Stimulated activated CD4-positive, alpha-beta T cell treated with anti-CD3 and anti-CD28 coated beads, Interleukin-4, amount 100 ng/mL, for 1 hour (primary cell): ENCODE measurements at places on chromosomes 6 and 20.

GRCh38 chr20:46602429-46602828, 48.8 kb downstream of the SLC13A3 start:
- no peak for DNase-seq

DNA sequence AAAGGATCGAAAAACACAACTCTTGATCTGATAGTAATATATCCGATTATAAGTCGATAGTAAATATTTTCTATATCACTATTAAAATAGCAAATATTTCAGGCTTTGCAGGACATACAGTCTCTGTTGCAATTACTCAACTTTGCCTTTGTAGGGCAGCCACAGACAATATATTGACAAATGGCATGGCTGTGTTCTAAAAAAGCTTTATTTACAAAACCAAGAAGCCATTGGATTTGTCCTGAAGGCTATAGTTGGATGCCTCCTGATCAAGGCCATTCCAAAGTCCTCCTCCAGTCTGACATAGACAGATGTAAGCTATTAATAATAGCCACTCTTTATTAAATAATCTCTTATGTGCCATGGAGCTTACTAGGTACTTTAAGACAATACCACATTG, 5.9 kb downstream of the OCSTAMP start:
- DNase-seq: no peak

DNA sequence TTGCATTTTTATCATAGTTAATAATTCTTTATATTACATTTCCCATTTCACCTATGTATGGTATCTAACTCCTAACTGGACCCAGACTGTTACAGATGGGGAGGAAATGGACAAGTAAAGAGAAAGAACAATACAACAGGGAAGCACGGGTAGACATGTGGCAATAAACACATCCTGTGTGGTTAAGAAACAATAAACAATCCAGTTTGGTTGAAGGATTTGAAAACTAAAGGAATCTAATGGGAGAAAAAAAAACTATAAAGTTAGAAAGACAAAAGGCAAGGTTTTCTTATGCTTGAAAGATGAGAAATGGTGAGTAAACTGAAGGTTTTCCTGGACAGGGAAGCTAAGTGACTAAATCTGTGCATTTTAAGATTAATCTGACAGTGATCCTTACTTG, 34.9 kb upstream of the ALDH8A1 start:
- DNase-seq: no peak

GRCh38 chr6:80425089-80425823, 318.8 kb downstream of the BCKDHB start:
- DNase-seq: no peak

DNA sequence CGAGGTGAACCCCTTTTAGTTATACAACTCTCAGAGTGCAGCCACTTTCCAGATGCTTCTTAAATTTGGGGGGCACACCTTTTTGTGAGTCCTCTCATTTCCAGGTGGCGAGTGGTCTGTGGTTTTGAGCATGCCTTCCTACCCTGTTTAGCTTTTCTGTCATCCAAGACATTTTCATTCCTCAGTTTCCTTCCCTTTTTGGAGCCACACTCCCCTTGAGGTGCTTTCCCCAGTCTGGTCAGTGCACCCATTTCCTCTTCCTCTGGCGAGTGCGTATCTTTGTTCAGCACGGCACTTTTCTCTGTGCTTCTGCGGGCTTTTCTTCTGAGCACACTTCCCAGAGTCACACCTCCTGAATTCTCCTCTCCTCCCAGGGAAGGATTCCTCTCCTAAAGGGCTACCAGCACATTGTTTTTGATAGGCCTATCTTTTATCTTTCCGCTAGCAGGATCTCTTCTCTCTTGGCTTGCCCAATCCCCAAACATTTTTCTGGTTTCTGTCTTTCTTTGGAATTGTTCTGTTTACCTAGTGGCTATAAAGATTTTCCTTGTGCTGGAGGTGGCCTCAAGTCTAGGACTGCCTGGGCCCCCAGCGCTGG, 1.4 kb downstream of the PHF20 start:
- DNase-seq: peak; percentile 6

- DNase-seq: no peak
Observed at GRCh38 chr6:167097770-167098169, 25.1 kb upstream of the CCR6 start.

GRCh38 chr20:9514461-9515213, at the start of gene LAMP5:
Gene LAMP5, plus strand, starts transcription at chr20:9514590. Its CDS starts 263 bp downstream, at chr20:9514853.
- DNase-seq: no peak

GRCh38 chr6:159762681-159763293, 942 bp downstream of the ACAT2 start:
- DNase-seq: peak; percentile 18

DNA sequence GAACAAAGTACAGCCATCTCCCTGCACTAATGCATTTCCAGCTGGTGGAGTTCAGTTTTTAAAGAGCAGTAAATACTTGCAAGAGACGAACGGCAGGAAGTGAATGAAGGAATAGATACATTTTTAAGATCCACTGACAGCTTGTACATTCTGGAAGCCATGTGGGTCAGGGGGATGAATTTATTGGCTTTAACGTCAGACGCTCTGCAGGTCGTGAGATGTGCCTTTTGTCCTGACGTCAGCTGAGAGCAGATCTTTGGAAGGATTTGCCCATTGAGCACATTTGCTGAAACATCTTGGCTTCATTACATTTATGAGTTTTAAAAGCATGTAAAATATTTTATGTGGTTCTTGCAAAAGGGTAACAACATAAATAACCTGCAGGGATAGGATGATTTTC, 29.5 kb upstream of the SALL4 start:
- no peak for DNase-seq

DNA sequence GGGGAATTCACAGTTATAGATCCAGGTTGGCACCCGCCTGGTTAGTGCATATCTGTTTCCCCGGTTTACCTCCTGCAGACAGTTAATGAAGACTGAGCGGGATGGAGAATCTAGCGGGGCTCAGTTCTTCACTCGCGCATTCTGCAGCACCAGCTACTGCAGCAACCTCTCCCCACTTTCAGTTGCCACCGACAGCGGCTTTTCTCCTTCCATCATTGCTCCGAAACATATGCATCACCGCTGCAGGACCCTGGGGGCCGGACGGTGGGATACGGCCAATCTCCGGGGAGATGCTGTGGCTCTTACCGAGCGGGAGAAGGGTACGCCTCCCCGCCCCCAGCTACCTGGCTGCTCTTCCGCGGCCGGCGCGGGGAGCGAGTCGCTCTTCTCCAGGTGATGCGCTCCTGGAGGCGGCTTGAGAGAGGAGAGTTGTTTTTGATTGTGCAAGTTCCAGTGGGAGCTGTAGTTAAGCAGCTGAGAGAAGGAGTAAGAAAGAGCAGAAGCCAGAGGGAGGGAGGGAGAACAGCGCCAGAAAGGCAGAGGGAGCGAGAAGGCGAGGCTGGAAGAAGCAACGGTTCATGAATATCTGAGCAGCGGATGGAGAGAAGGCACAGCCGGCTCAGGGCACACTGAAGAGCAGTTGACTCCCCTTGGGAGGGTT, at the start of gene SGK1:
TSS of gene SGK1 (minus strand) at position 642 of the 661 bp plus-strand sequence. CDS start 652 bp downstream, outside the sequence.
- peak; percentile 24 for DNase-seq

DNA sequence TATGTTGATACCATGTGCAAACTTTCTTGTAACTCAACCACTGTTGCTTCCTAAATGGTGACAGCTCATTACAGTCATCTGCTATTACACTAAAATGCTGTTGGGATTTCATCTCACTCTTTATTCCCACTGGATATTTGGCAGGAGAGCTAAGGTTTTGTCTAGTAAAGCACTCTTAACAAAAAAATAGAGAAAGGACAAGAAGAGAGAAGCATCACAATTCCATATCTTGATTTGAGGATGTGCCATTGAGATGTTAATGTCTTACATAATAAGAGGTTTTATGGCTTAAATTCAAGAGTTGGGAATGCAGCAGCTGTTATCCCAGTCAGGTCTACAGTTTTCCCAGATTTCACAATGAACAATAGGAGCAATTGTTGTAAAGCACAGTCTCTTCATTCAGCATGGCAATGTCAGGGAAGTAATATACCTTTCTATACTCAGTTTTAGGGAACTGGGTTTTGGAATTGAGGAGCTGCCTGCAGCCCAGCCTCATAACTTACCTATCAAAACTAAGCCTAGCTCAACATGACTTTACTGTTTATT, 134.9 kb downstream of the ISM1 start:
- no peak for DNase-seq

DNA sequence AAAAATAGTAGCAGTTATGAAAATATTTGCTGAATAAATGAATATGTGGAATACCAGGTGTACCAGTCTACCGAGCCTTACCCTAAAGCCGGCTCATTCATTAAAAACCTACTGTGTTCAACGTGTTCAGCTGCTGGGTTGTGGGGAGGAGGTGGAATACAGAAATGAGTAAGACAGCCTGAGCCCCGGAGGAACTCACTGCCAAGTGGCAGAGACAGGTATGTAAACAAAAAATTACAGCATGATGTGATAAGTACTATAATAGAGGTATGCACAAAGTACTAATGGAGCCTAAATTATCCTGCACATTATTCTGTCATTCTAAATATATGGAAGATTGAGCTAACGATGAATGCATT, 6.8 kb upstream of the ADTRP start:
- DNase-seq: no peak

DNA sequence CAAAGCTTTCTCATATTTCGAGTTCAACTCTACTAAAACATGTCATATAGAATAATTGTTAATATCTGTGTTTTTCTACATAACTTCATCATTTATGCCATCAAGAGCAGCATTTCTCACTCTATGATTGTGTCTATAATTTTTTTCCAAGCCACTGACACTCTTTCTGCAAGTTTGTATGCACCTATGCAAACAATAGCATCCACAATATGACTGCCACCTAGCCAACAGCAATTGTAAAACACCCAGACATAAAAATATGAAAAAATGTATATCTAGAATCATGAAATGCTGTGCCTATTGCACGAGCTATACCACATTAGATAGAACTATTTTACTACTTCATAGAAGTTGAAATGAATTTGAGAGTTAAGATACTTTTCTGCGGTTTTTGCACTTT, 286.5 kb upstream of the MARCKS start:
- no peak for DNase-seq

DNA sequence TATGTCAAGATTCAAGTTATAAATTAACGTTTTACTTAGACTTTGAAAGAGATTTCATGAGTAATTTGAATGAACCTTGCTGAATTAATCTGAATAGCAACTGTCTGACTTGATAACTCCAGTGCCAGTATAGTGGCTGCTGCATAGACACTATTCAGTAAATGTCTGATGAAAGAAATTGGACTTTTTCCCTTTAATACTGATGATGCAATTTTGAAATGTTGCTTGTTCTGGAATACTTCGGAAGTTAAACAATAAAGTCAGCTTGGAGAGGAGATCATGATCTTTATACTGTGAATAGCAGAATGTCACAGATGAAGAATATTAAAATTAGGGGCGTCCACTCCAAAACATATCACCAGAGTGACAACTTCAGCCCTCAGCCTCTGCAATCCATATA, 3.6 kb upstream of the PGBD1 start:
- DNase-seq: no peak

DNA sequence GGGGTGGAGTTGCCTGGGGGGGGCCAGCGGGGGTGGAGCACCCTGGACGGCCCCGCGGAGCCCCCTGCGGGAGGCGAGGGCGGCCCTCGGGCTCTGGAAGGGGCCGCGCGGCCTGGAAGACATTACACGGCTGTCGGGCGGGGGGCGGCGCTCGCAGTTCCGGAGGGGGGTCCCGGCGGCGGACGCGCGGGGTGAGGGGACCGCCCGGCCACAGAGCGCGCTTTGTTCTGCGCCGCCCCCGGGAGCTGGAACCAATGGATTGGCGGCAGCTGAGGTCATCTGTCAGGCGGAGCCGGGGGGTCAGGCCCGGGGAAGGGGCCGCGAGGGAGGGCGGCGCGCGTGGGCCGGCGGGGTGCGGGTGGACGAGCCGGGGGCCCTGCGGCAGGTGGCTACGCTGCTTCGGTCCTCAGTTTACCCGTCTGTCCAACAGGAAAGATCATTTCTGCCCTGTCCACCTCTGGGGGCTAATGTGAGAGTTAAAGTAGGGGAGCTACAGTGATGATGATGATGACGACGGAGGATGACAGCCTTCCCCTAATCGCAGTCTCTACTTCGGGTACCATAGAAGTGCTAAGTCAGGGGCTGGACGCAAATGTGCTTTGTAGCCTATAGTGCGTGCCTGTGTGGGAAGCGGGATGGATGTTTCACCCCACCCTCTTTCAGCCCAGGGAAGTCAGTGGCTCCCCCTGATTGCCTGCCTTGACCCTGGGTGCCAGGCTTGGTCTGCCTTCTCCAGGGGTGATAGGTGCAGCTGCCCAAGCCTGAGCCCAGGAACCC, 10.4 kb downstream of the SRXN1 start:
- DNase-seq: no peak

DNA sequence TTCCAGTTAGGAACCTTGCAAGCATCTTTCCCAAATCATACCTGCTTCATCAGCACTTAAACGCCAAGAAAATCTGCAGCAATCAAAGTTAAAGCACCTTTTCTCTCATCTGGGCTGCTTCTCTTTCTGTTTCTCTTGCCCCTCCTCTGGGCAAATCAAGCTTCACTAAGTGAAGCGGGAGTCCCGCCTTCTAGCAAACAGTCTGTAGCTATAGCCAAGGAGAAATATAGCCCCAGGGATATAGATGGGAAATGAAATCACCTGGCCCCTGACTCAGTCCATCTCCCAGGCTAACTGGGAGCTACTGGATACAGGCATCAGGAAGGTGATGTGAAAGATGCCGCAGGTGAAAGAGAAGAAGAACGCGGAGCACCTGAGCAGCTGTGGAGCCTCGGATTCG, 481.9 kb downstream of the C6orf118 start:
- no peak for DNase-seq

DNA sequence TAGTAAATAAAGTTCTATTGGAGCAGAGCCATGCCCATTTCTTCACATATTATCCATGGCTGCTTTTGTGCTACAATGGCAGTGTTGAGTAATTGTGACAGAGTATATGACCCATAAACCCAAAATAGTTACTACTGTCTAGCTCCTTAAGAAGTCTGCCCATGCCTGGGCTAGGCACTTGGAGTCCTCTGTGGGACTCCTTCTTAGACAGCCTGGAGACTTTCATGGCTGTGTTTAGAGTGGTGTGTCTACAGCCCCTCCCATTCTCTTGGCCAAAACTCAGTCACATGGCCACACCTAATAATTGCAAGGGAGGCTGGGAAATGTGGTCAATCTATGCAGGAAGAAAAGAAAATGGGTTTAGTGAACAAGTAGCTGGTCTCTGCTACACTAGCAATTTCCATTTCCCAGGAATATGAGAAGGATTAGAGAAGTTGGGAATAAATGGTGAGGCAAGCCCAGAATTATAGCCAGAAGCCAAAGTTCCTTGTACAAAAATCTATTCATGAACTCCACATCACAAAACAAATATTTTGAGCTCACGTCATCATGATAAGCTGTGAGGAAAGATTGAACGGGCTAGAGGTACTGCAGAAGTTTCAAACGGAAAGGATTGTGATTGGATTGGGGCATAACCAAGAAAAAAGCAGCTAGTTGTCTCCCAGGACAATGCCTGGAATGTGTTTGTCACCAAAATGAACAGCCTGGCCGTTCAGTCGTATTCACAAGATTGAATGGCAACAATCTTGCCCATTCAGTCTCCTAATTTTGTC, 251.8 kb upstream of the PLN start:
- DNase-seq: no peak

DNA sequence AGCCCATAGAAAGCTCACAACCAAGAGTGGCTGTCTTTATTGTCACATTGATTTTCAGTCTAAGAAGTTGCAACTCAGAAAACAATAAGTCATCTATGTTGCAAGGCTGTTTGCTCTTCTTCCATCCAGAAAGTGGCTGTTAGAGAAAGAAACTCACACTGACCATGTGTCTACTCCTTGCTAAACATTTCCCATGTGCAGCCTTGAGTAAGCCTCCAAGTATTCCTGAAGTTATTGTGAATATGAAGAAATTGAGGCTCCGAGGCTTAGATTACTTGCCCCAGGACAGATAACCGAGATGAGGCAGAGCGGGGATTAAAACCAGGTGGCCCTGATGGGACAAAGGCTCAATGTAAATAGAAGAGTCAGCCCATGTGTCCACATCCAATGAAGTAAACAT, 105.0 kb downstream of the SPTLC3 start:
- no peak for DNase-seq
